ENCODE measurements at places on chromosomes 6 and 20.

DNA sequence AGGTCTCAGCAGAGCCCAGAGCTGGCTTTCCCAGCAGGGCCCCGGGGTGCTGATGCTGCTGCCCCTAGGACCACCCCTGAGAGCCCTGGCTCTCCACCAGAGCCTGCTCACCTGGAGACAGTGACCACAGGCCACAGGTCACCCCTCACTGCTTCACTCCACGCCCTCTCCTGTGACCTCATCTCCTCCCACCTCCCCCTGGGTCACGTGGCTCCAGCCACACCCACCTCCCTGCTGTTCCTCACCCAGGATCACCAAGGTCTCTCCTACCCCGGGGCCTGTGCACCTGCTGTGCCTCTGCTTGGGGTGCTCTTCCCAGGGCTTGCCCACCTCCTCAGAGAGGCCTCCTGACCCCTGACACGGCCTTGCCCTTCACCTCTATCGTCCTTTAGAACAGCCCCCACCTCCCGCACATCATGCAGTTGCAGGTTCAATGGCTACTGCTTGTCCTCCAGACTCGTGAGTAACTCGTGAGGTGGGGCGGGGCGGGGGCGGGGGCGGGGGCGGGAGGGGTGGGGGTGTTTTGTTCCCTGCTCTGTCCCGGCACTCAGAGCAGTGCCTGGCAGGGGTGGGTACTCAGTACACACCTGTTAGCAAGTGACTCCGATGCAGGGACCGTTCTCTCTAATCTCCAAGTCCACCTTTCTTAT lies 468.0 kb downstream of the PREX1 start:
- no peak for DNase-seq

DNA sequence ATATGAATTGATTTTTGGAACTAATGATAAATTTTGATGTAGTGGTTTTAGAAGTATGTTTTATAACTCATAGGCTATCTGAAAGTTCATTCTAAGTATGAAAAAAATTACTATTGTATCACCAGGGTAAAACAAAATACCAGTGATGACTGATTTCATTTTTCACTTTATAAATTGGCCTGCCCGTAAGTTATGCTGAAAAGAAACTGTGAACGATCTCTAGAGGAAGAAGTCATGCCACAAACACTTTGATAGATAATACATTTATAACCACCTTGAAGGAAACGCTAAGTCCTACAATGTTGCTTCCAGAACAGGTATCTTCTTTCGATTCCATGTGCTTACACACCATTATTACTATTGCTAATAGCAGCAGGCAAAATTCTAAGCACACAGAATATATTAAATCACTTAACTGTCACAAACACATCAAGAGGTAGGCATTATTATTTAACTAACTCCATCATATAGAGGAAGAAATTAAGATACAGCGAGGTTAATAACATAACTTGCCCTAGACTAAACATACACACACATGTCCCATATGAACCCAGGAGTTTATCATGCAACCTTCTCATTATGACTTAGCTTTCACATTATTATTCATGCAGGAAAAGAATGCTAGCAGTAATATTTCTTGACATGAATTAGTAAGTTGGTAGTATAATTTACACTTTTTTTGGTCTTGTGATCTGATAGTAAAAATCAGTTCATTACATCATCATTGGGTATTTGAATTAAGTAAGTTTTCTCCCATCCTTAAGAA lies 44.7 kb downstream of the RGS17 start:
- DNase-seq = no peak

DNA sequence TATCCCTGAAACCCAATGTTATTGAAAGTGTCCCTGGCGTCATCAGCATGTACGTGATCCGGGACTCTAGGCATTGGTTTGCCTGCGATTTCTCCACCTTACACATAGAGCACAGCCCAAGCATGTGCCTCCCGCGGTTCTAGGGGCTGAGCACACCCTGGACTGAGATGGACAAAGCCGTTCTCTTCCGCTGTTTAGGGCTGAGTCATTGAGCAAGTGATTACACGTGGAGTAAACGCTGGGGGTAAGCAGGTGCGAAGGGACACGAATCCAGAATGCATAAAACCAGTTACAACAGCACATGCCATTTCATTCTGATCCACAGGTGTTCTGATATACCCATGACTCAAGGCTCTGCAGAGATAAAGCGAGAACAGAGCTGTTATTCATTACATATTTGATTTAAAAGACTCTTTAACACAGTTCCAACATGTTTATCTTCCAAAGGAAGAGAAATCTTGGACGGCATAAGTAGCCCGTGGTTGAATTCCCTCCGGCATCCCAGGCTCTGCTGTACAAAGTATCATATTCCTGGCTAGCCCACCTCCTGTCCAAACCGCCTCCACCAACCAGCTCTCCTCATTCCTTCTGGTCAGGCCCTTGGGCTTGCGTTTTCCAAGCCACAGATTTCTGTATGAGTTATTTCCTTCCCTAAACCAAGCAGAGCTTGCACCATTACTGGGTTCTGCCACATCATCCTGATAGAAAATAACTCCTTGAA lies 36.1 kb upstream of the THBS2 start:
- no peak for DNase-seq

GRCh38 chr20:54027704-54028103 lies 42.7 kb downstream of the BCAS1 start:
- no peak for DNase-seq

DNA sequence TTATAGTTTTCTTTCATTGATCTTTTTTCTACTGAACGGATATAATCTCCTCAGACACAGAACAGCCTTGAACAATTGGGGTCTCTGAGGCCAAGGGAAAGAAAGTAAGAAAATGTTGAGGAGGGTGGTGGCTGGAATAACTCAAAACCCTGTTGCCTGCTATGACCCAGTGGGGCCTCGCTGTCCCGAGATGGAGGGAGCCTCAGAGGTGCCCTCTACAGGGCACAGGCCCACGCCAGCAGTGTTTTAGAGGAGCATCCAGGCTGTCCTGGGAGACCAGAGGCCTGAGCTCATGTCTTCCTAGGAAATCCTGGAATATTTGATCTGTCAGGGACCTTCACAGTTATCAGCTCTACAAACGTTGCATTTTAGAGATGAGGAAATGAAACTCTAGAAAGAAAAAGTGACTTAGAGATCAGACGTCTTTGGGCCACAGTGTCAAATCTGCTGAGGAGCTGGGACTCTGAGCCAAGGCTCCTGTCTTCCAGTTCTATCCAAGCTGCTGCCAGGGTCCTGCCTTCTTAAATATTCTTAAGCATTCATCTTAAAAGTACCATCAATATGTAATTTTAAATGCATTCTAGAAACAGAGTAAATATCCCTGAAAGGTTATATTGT lies 26.3 kb downstream of the ALDH5A1 start:
- DNase-seq = no peak

- no peak for DNase-seq
Measured at GRCh38 chr6:75142721-75143120, 63.1 kb downstream of the COL12A1 start.

DNA sequence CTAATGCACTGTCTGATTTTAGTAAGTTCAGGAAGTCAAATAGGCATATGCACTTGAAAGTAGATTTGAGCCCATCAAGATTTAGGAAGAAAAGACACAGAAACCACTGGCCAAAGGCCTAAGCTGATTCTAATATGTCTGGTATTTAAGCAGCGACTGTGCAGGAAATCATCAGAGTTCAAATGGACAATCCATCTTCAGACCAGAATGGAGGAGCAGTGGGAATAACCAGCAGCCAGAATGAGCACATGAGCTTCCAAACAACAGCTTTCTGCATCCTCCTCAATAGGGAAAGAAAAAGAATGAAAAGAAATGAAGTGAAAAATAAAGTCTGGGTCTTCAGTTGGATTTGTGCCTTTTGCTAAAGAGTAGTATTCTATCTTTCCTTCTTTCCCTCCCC lies 50.6 kb downstream of the SOD2 start:
- no peak for DNase-seq

GRCh38 chr6:10320291-10320690 lies 94.6 kb downstream of the TFAP2A start:
- no peak for DNase-seq

DNA sequence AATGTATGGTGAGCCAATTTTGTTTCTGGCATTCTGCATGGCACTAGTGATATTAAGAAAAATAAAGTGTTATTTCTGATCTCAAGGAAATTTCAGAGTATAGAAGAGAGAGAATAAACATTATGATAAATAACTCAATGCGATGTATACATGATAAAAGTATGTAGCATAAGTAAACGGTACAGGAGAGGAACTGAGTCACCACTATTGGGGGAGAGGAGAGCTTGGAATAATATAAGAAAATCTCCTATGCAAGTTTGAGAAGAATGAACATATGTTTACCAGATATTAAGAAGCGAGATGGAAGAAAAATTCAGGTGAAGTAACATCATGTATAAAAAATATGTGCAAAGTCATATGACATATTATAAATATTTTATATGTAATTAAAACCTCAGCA lies 1230.3 kb upstream of the CITED2 start:
- no peak for DNase-seq

GRCh38 chr20:49850463-49851230 lies 38.0 kb downstream of the SLC9A8 start:
- DNase-seq = no peak

GRCh38 chr6:53659458-53659857 lies 6.1 kb downstream of the KLHL31 start:
- DNase-seq = no peak

DNA sequence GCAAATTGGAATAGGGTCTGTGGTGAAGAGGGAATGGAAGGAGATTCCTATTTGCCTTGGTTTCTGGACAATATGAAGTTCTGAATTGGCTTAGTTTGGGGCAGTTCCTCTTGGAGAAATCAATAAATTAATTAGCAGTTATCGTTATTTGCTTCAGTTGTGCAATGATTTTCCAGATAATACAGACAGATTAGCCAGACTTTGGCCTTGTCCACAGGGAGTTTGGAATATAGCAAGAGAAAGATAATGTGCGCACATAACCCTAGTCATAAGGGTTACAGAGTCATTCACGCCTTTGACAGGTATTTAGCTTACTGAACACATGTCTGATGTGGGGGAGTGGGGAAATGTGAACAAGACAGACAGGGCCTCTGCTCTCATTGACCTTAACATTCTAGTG lies 1.3 kb downstream of the ATRN start:
- no peak for DNase-seq

DNA sequence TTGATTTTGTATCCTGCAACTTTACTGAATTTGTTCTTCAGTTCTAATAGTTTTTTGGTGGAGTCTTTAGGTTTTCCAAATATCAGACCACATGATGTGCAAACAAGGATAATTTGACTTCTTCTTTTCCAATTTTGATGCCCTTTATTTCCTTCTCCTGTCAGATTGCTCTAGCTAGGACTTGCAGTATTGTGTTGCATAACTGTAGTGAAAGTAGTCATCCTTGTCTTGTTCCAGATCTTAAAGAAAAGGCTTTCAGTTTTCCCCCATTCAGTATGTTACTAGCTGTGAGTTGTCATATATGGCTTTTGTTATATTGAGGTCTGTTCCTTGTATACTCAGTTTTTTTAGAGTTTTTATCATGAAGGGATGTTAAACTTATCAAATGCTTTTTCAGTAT lies 4.6 kb downstream of the MICB start:
- DNase-seq = no peak

- no peak for DNase-seq
Measured at GRCh38 chr6:118685823-118686449, 34.5 kb upstream of the CEP85L start.

DNA sequence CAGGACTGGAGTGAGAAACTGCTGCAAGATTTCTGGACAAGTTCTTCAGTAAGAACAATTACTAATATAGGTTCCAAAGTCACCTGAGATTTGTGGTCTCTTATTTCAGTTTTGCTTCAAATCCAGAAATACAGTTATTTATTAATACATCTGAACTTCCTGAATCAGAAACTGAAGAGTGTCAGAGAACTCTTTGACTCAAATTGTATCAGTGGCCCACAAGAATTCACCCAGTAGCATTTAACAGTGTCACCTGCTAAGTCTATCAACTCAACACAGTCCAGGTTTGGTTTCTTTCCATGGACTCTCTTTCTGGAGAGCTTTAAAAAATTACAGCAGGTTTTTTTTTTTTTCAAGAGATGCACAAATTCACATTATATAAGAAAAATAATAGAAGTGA lies 18.8 kb upstream of the NHSL1 start:
- DNase-seq = no peak

GRCh38 chr20:10059006-10059405 lies 24.2 kb downstream of the ANKEF1 start:
- DNase-seq = no peak

DNA sequence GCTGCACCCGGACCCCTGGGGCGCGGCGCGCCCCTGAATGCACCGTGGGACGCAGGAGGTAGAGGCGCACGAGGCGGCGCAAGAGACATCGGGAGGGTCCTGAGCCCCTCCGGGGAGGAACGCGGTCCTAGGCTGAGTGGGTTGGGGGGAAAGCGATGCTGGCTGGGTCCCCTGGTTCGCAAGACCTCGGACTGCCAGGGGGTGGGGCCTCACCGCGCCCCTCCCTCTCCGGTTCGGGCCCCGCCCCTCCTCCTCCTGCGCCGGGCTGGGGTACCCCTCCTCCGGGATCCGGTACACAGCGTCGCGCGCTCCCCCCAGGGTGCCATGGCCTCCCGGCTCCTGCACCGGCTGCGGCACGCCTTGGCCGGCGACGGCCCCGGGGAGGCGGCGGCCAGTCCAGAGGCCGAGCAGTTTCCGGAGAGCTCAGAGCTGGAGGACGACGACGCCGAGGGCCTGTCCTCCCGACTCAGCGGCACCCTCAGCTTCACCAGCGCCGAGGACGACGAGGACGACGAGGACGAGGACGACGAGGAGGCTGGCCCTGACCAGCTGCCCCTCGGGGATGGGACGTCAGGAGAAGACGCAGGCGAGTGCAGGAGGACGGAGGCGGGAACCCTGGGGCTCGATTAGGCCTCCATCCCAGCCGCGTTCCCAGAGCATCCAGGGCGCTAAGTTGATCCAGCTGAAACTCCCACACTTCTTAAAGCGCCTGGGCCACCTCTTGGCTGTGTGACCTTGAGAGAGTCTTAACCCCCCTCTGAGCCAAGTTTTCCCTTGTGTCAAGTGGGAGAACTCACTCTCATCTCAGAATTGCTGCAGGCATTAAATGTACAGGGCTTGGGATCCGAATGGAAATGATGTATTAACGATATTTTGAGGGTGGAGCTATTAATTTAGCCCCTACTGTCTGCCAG lies 541 bp downstream of the SNX21 start:
- DNase-seq = no peak

- DNase-seq = no peak
Measured at GRCh38 chr6:167652701-167653095, 174.0 kb upstream of the AFDN start.

GRCh38 chr6:20969551-20969950 lies 435.3 kb downstream of the CDKAL1 start:
- no peak for DNase-seq

- no peak for DNase-seq
Measured at GRCh38 chr6:115753446-115753845, 307.2 kb downstream of the FRK start.

DNA sequence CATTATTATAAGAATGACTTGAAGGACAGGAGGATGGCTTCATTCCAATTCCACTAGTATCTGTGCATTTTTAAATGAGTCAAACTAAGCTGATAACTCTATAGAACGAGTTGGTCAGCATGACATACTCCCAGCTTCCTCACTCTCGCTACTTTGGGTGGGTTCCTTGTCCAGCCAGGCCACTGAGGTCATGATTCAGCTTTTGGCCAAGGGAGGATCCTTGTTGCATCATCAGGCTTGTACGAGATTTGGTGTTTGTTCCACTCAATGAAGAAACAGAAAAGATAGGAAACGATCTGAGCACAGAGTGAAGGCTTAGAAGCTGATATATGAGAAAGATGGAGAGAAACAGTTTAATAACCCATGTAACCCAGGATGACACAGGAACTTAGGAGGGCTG lies 19.8 kb downstream of the NEDD9 start:
- no peak for DNase-seq

Data from stimulated activated CD8-positive, alpha-beta memory T cell treated with anti-CD3 and anti-CD28 coated beads, Interleukin-4, amount 100 ng/mL, for 4 hours (primary cell).